ENCODE measurements at places on chromosomes 1 and 21.

GRCh38 chr1:151367658-151368392 lies 4.7 kb downstream of the SELENBP1 start:
- no peak for DNase-seq

DNA sequence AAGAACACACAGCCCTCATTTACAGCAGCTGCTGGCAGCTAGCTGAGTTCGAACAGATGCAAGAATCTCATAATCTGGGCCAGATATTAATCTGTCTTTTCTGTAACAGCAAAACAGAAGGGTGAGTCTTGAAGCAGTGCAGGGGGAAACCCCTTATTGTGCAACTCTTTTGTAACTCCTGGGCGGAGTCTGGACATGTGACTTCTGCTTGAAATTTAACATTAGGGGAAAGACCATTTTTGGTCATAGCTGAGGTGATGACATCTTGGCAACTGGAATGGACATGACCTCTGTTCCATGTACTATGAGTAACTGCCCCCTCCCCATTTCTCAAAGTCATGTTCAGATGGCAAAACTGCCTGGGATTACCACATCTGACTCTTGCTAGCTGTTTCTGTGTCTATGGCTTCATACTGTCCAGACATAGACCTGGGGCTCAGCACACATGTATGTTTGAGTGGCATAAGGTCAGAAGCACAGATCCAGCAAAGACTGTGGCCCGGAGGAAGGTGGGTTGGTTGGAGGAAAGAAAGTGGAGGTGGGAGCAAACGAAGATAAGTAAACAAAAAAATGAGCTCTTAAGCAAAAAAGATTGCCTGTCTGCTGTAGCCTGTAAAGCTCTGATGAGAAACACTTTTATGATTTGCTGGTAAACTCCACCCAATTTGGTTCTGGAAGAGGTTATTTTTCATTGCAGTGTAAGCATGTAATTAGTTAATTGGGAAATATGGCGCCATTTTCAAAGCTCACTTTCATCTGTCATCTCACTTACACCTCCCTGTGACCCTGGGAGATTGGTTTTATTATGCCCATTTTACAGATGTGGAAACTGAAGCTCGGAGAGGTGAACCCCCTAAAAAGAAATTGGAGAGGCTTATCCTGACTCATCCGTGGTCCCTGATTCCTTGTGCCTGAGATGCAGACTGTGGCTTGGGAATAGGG lies 26.1 kb downstream of the ETS2 start:
- peak; percentile 13 for DNase-seq

DNA sequence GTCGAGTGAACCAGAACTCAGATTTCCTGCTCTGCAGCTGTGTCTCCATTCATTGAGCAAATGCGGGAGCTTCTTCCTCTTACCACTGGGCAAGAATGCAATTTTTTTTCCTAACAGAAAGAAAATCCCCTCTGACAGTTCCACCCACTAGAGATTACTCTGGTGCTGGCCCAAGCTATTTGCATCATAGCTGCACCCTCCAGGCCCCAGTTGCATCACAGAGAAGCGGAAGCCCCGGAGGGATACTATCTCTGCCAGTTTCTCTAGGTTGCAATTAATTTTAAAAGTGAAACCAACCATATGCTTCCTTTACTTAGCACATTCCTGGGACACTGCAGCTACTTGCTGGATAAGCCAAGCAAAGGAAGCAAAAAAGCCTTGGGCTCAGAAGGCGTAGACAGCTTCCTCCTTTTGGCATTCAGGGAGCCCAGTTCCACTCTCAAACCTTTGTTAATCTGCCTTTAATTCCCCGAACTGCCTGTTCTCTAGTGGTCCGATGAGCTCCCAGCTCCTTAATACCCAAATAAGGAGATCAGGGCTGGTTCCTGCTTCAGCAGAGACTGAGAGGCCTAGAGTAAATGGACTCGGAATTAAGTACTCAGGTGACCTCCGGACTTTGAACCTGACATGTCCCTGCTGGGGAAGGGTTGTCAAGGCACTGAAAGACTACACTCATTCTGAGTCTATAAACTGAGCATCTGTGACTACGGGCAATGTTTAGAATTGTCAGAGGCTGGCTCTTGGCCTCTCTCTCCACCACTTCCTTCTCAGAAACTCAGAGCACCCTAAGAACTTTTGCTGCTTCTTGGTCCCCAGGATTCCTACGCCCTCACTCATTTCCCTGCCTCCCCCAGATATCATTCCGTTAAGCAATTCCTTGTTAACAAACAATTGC lies 72.5 kb upstream of the TNFSF18 start:
- no peak for DNase-seq

- no peak for DNase-seq
Observed at GRCh38 chr1:208551633-208552320, 307.6 kb upstream of the PLXNA2 start.

DNA sequence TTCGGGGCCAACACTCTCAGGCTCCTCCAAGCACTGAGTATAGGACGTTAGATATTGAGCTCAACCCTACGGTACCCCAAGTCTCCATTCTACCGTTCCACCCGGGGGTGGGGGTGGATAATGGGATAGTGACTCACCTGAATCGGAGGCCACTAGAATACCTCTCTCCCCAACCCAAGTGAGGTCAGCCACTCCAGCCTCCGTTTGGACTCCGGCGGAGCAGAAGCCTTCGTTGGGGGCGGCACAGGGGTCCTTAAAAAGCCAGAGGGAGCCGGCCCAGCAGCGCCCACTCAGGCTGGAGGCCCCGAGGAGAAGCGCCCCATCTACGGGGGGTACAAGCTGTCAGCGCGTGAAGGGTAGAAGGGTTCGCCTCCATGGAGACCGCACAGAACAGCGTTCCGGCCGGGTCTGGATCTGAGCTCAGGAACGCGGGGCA lies 556 bp downstream of the WDR77 start:
- DNase-seq: no peak

GRCh38 chr1:16281765-16282164 lies 44.8 kb upstream of the CPLANE2 start:
- no peak for DNase-seq

DNA sequence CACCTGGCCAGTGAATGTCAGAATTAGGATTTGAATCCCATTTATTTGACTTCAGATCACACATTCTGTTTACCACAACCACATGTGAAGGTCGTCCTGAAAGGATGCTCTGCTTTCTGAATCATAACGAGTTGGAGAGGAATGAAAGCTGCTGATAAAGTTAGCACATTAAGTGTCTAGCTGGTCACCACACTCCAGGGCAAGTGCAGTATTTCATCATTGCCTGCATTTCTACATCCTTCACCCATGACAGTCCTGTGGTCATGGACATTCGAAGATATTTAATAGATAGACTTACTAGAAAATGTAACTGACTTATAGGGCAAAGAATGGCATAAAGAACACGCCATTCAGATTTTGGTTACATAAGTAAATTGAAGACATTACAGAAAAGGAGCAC lies 52.7 kb upstream of the ST6GALNAC3 start:
- DNase-seq: no peak

DNA sequence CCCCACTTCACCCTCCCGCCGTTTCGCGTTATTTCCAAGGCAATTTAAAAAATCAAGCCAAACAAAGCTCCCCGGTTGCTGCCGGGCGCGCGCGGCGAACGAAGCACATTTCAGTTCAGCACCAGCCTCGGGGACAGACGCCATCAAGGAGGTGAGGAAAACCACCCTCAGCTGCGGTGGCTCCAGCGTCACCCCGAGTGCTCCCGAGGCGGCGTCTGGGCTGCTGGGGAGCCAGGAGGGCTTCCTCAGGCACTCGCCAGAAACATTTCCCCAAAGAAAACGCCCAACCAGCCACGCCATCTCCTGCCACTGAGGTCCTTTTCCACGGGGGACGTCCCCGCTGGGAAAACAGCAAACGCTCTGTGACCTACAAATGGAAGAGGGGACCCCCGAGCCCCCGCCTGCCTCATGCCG lies 623 bp downstream of the GNG4 start:
- peak; percentile 18 for DNase-seq

DNA sequence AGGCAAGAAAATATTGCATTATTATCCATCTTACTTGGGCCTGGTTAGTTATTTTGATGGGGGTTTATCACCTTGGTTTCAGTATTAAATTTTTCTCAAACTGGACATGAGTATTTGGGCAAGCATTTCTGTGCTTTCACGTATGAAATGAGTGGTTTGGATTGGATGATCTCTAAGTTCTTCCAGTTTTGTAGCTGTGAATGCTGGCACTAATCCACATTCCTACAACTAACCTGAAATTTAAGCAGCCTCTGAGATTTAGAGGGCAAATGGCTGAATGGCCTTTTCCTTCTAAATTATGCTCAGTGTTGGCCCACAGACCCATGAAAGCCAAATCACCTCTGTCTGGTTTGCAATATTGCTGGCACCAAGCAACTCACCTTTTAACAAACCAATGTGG lies 475.0 kb upstream of the B3GALT2 start:
- no peak for DNase-seq

- no peak for DNase-seq
Observed at GRCh38 chr1:219533280-219533679, 79.6 kb downstream of the ZC3H11B start.

DNA sequence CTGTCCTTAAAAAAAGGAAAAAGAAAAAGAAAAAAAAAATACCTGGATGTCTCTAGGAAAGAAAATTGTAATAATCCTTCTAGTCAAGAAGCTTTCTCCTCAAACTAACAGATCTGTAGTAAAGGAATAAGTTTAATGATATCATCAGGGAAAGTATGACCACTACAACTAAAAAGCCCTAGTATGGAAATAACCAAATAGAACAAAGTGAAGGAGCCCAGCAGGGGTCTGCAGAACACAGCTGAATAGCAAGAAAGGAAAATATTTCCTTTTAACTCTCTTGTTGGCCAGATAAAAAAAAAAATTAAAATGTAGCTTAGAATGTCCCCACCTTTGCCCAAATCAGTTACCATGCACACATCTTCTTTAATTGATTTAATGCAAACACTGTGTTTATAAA lies 43.2 kb downstream of the PRRX1 start:
- DNase-seq: no peak

DNA sequence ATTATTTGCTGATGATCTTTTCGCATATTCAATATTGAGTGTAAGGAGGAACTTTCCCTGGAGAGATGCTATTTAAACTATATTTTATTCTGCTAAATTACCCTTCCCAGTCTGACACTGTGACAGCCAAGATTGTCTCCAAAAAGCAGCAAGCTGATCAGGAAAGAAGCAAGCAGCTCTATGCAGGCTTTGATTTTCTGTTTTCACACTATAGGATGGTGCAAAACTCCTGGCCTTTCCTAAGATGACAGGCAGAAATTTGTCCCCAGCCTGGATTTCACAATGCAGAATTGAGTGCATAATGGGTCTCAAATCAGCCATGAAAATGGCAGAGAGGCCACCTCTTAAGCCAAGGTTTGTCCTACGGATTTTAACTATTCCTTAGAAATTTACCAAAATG lies 1.1 kb downstream of the SGIP1 start:
- no peak for DNase-seq

- DNase-seq: no peak
Observed at GRCh38 chr1:37323486-37324377, 150.6 kb upstream of the ZC3H12A start.

DNA sequence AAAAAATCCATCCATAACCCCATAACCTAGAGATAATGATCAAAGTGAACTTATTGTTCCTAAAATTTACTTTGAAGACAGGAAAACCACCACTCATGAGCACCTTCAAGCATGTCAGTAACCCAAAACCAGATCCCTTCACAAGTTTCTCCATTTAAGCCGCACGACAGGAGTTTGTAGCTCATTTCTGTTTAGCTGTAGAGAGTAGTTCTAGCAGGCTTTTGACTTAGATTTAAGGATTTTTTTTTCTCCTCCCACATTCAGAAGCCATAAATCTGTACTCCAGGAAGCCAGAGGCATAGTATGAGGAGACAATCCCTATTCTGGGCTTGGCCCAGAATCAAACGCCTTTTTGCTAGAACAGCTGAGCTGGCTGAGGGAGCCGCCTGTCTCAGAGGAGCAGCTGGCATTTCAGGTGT lies 25.6 kb downstream of the TOMM20 start:
- no peak for DNase-seq

DNA sequence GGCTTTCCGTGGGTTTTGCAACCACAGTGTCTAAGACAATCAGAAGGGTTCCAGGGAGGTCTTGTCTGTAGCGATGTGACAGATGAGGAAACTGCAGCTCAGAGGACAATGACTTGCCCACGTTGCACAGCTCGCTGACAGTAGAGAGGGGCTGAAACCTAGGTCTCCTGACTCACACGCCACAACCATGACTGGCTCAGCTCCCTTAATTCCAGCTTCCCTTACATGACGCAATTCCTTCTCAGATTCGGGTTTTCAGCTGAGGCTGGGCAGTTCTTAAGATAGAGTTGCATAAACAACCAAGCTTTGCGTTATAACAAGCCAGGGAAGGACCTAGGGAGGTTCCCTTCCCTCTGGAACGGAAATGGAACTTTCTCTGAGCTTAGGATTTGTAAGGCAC lies 36.3 kb downstream of the DHCR24 start:
- no peak for DNase-seq

- no peak for DNase-seq
Observed at GRCh38 chr1:154502066-154502743, at the start of the genes SHE and TDRD10. Gene SHE (minus strand): TSS chr1:154502412. CDS start chr1:154502026, 386 bp downstream. Gene TDRD10 (plus strand): TSS chr1:154502219. CDS start chr1:154506904, 4,685 bp downstream.

DNA sequence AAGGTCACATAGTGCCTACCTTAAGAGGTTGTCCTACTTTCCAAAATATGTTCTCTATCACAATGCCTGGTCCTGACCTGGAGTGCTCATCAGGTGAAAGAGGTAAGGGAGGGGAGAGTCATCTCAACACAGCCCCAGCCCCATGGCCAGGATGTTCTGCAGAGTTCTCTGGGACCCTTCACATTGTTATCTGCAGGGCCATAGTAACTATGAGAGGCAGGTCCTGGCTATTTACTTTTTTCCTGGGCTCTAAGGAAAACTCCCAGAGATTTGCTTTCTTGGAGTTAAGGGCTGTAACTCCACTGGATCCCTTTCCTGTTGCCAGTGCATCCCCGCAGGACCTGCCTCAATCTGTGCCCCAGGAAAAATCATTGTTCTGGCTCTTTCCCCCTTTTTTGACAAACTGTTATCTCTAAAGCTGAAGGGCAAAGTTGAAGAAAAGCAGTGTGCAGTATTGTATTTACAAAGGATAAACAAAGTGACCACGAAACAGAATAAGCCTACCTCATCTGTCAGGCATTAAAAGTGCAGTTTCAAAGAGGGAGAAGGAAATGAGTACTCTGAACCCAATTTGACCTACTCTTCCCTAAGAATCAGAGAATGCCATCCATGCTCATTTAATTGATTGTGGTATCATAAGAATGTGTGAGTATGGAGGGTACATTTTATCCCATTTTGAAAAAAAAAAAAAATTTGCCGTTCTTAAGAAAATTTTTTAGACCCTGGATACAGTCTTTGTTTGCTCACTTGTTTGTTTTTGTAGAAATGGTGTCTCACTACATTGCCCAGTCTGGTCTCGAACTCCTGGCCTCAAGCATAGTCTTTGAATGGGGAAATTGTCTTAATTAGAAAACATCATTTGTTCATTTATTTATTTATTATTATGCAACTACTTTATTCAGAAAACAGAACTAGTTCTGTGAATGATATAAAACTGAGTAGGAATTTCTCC lies 149.6 kb downstream of the RHOU start:
- DNase-seq: no peak

DNA sequence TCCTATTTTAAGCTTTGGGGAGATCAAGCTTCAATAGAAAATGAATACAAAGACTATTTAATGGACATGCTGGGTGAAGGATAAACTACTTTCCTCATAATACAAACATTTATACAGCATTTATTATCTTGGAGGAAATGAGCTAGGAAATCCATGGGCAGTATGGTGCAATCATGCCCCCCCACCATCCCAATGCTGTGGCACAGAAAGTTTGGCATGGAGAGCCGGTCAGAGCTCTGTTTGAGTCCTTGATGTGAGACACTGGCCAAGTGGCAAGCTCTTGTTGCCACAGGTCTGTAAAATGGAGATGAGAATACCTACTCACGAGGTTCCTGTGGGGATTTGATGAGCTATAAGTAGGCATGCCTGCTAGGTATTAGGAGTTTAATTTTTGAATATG lies 120.6 kb downstream of the MAB21L3 start:
- DNase-seq: no peak
